HT1080 (cell line): ENCODE measurements at places on chromosomes 16 and 17.
A peak's percentile ranks its signal among the peaks of the same experiment; 100 is the strongest.

DNA sequence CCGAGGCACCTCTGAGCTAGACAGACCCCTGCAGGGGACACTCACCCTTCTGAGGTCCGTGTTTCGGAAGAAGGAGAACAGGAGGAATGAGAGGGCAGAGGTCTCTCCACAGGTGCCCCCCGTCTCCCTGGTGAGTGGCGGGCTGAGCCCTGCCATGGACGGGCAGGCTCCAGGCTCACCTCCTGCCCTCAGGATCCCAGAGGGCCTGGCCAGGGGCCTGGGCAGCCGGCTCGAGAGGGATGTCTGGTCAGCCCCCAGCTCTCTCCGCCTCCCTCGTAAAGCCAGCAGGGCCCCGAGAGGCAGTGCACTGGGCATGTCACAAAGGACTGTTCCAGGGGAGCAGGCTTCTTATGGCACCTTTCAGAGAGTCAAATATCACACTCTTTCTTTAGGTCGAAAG, 62.8 kb downstream of the DHRS7C start:
- no peak for DNase-seq

DNA sequence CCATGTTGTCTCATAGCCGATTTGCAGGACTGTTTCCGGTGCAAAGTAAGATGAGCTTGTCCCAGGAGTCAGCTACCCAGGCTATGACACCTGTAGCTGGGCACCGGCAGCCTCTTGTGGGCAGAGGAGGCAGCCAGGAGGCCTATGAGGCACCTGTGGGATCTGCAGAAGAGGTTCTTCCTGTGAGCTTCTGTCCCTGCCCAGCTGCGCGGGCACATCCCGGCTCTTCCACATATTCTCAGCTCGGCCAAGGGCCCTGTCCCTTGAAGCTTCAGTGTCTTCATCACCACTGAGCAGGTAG, 21.3 kb upstream of the CAPN15 start:
- no peak for DNase-seq

DNA sequence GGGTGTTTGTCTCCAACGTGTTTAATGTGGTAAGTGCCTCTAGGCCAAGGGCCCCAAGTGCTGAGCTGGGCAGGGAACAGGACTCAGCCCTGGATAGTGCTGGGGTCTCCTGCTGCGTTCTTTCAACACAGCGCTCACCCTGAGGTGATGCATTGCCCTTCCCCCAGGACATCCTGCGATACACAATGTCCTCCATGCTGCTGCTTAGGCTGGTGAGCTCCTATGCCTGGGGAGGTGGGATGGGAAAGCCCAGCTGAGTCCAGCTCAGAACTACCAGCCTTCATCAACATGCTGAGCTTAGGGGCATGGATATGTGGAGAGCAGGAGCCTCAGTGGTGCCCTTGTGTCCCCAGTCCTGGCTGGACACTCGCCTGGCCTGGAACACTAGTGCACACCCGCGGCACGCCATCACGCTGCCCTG, 563 bp downstream of the ZACN start:
- DNase-seq, result no peak

DNA sequence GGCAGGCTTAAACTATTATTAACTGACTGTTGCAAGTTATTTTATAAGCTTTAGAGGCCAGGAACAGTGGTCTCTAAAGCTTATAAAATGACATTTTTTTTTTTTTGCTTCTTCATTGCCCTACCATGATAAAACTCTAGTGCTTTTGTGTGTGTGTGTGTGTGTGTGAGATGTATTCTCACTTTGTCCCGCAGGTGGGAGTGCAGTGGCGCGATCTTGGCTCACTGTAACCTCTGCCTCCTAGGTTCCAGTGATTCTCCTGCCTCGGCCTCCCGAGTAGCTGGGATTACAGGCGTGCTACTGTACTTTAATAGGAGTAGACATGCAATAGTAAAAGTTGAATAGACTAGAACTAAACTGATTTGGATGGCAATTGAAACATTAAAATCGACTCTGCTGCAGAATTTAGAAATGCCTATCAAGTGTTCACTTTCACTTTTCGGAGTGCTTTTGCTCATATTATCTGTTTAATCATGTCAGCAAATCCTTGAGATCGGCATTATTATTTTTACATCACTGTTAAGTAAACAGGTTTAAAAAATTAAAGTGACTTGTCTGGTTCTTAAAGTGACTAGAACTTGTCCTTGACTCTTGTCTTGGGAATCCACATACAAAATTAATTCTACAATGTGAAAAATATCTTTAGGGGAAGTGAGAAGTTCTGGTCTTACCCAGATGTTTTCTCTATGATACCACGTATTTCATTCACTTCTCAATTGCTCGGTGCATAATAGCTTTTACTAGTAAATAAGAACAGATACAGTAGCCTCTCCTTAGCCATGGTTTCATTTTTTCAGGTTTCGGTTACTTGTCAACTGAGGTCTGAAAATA, 8.4 kb upstream of the PCTP start:
- DNase-seq, result no peak

GRCh38 chr17:83179374-83179773, 100.0 kb downstream of the METRNL start:
- DNase-seq, result no peak

- no peak for DNase-seq
These were observed 162.6 kb upstream of the PLCG2 start for GRCh38 chr16:81616321-81617020.

- DNase-seq, result peak; percentile 35
These were observed 13.9 kb upstream of the TMC7 start for GRCh38 chr16:18969855-18970240.

GRCh38 chr17:78535273-78536197, 41.7 kb downstream of the DNAH17 start:
- DNase-seq, result no peak

DNA sequence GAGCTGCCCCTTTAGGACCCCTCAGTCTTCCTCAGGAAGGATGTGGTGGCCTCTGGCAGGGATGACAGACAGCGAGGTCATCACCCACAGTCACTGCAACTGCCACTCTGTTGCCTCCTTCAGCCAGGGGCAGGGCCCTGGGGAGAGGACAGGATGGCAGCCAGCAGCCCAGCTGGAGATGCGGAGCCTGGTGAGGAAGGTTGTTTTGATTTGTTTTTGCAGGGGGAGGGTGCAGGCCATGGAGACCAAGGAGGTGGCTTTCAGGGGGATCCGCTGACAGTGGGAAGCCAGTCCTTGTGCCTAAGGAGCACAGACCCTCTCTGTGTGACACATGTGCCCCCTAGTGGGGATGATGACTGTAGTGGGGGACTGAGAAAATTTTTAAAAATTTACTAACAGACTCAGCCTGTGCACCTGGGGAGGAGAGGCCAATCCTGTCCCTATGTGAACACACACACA, 7.4 kb downstream of the PRCD start:
- DNase-seq, result peak; percentile 92

GRCh38 chr16:14438256-14438655, 191.8 kb downstream of the PARN start:
- DNase-seq, result no peak

DNA sequence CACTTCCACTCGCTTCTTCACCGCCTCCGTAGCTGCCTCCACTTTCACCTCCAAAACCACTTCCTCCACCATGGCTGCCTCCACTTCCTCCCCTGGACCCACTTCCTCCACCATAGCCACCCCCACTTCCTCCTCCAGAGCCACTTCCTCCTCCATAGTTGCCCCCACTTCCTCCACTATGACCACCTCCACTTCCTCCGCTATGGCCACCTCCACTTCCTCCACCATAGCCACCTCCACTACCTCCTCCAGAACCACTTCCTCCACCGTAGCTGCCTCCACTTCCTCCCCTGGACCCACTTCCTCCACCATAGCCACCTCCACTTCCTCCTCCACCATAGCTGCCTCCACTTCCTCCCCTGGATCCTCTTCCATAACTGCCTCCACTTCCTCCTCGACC, 4.5 kb downstream of the KRT9 start:
- no peak for DNase-seq

GRCh38 chr16:2769100-2769529, 8.0 kb downstream of the ELOB start:
- no peak for DNase-seq

DNA sequence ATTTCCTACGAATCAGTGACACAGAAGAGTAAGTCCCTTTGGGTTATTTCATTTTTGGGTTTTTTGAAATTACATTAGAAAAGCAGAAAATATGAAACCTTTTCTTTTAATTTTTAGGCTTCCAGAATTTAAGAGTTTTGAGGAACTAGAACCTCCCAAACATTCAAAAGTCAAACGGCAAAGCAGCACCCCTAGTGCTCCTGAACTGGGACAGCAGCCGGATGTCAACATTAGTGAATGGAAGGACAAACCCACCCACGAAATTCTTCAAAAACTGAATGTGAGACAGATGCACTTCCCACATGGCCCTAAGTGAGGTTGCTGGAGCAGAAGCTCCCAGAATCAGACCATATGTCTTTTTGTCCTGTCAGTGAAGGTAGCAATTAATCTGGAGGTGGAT, 199.4 kb downstream of the PHKB start:
- DNase-seq, result no peak

DNA sequence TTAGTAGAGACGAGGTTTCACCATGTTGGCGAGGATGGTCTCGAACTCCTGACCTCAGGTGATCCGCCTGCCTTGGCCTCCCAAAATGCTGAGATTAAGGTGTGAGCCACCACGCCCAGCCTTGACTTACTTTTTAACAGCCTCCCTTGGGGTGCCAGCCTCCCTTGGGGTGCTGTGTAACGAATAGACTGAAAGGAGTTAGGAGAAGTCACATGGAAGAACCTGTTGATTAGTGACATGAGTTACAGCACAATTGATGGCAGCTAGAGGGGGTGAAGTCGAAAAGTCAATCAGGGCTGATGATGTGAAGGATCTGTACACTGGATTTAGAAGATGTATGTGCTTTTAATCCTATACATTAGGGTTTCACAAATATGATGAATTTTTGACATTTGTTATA, 39.4 kb upstream of the CDR2 start:
- no peak for DNase-seq

DNA sequence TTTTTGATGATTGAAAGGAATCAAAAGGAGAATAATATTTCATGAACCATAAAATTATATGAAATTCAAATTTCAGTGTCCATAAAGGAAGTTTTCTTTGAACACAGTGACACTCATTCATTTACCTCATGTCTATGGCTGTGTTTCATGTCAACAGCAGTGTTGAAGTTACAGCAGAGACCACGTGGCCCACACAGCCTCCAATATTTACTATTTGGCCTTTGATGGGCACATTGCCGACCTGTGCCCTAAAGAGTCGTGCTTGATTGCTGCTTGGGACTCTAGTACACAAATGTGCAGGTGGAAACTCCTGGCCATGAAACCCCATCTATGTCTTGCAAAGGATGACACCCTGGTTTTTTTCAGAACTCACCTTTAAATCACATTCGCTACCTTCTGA, 57.0 kb downstream of the CES1 start:
- DNase-seq, result no peak

DNA sequence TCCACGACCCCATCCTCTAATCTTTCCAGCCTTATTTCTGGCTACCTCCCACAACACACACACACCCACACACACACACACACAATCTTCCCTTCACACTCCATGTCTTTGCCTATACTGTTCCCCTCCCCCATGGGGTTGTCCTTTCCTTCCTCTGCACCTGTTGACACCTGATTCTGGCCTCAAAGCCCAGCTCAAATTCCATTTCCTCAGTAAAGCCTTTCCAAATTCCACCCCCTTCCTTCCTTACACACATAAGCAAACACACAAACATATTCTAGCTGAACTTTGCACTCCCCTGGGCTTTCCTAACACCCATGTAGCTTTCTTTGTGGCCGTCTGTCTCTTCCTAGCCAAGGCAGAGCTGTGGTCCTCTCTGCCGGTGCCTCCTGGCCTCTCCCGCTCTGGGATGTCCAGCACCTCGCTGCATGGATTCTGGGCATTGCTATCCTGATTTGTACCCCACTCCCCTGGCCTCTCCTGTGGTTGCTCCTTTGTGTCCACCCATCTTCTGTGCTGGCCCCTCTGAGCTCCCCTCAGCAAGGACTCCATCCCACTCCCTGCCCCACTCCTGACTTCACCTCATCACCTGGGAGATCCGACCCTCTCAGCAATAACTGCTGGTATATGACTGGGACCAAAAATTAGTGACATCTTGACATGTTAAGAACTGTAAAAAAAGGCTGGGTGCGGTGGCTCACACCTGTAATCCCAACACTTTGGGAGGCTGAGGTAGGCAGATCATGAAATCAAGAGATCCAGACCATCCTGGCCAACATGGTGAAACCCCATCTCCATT, 8.4 kb upstream of the SRCIN1 start:
- no peak for DNase-seq

DNA sequence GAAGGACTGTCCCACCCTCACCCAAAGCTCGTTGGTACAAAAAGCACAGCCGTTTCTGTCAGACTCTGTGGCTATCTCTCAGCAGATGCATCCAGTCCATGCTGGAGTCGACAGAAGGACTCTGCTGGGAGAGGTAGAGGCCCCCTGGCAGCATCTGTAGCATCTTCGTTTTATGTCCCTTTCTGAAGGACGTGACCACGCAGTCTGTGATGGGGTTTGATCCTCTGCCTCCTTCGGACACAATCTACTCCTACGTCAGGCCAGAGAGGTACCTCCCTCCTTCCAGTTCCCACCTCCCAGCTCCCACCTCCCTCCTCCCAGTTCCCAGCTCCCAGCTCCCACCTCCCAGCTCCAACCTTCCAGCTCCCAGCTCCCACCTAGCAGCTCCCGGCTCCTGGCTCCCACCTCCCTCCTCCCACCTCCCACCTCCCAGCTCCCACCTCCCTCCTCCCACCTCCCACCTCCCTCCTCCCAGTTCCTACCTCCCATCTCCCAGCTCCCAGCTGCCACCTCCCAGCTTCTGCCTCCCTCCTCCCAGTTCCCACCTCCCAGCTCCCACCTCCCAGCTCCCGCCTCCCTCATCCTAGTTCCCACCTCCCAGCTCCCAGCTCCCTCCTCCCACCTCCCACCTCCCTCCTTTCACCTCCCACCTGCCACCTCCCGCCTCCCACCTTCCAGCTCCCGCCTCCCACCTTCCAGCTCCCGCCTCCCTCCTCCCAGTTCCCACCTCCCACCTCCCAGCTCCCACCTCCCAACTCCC, 11.4 kb upstream of the MC1R start:
- no peak for DNase-seq

DNA sequence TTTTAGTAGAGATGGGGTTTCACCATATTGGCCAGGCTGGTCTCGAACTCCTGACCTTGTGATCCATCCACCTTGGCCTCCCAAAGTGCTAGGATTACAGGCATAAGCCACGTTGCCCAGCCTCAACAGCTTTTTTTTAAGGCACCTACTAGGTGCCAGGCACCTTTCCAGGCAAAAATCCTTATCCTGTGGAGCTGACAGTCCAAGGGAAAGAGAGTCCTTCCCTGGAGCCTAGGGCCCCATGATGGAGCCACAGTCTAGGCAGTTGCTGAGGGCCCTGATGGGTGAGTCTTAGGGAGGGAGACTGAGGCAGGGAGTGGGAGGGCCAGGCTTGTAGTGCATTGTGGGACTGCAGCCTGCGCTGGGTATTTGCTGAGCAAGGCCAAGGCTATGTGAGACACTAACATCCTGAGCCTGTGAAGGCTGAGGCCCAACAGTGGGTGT, 79.6 kb upstream of the TOB1 start:
- no peak for DNase-seq

- no peak for DNase-seq
These were observed 5.4 kb upstream of the BBS2 start for GRCh38 chr16:56525236-56525635.

DNA sequence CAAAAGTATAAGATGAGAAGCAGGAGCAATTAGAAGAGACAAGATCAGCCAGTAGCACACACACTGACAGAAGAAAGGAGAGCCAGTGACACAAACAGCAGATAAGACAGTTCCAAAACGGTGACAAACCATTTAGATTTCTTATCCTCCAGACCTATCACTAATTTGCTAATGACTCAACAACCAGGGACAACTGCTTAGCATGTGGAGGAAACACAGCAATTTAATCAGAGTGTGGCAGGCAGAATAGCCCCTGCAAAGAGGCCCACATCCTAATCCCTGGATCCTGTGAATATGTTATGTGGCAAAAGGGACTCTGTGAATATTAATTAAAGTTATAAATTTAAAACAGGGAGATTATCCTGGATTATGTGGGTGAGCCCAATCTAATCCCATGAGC, 81.1 kb downstream of the CACNG1 start:
- DNase-seq, result no peak
